ENCODE measurements at places on chromosomes 3 and 15.

- no peak for DNase-seq
Measured at GRCh38 chr15:74035121-74036017, 40.9 kb downstream of the PML start.

DNA sequence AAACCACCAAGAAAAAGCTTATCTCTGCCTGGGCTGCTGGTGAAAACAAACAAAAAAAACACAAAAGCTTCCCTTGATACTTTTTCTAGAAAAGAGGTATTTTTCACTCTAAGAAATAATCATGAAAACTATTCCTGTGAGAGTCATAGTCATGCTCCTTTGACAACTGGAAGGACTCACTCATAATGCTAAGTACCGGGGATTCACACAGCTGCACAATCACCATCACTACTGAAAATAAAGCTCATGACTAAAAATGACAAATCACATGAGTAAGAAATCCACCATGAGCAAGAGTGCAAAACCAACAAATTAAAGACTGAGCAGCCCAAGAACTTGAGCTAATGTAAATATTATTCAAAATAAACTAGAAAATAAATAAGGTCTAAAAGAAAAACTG, 10.6 kb upstream of the POU1F1 start:
- DNase-seq, result no peak

GRCh38 chr3:127525373-127525772, 65.2 kb downstream of the TPRA1 start:
- DNase-seq, result no peak

DNA sequence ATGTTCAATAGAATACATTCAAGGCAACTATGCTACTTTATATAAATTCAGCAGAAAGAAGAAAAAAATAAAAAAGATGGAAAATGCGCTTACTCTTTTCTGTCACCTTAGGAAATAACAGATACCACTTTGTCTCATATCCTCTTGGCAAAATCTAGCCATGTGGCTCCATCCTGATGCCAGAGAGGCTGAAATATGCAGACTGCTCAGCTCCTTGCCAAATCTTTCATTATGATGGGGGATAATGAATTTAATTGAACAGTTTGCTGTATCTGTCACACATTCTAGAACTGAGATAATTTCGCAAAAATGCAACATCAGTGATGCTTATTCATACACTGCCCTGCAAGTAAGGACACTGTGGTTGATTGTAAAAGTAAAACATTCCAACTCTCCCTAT, 1081.5 kb downstream of the PLOD2 start:
- DNase-seq, result no peak

GRCh38 chr3:139560411-139560810, 20.9 kb upstream of the RBP1 start:
- no peak for DNase-seq

GRCh38 chr3:151538456-151539393, 77.9 kb upstream of the IGSF10 start:
- DNase-seq, result no peak

GRCh38 chr3:160127308-160127707, 97.9 kb upstream of the C3orf80 start:
- no peak for DNase-seq

GRCh38 chr3:100516838-100517237, 24.4 kb downstream of the TMEM45A start:
- no peak for DNase-seq

Data from esophagus squamous epithelium (tissue), 5 donors.